ENCODE measurements at places on chromosomes 7 and 10.

DNA sequence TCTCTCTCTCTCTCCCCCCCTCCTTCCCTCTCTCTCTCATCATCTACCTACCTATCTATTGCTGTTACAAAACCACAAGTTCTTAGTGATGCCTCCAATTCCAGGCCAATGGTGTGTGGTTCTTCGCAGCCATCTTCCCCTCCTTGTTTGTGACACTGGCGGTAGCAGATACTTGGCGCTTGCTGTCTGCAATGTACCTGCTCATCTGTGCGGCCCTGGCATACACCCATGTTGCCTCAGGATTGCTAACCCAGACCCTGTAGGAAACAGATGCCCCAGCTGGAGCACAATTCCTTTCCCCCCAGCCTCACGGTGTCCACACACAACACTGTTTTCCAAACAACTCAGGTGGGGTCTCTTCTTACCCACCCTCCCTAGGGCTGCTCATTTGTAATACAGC lies 13.6 kb upstream of the DPYSL4 start:
- H3K4me1 ChIP-seq: no peaks in the 10 kb centered on the region
- H3K36me3 ChIP-seq: no peaks in the 10 kb centered on the region
- no peak for DNase-seq
- H3K27me3 ChIP-seq: peaks cover 30% of the 10 kb centered on the region

DNA sequence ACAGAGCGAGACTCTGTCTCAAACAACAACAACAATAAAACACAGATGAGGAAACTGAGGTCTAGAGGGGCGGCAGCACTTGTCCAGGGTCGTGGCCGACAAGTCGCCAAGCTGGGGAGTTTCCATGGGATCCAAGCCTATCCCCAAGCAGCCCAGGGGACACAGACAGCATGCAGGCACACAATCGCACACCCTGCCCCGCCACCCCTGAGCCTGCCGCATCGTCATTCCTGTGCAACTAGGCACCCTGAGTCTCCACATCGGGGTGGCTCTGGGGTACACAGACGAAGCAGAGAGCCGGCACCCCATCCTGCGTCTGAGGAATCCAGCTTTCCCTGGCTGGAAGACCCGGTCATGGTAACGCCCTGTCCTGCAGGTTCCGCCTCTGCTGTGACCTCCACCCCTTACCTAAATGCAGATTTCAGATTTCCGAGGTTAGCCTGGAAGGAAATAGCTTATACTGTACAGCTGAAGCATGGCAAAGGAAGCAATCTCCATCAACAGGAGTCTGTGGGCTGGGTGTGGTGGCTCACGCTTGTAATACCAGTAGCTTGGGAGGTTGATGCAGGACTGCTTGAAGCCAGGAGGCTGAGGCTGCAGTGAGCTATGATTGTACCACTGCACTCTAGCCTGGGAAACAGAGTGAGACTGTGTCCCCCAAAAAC lies 136.1 kb upstream of the TNRC18 start:
- H3K27ac ChIP-seq: no peak overlapping the region
- DNase-seq: no peak
- no peaks in the 10 kb centered on the region for H3K27me3 ChIP-seq
- no peaks in the 10 kb centered on the region for H3K36me3 ChIP-seq
- H3K4me1 ChIP-seq: peaks cover 58% of the 10 kb centered on the region

DNA sequence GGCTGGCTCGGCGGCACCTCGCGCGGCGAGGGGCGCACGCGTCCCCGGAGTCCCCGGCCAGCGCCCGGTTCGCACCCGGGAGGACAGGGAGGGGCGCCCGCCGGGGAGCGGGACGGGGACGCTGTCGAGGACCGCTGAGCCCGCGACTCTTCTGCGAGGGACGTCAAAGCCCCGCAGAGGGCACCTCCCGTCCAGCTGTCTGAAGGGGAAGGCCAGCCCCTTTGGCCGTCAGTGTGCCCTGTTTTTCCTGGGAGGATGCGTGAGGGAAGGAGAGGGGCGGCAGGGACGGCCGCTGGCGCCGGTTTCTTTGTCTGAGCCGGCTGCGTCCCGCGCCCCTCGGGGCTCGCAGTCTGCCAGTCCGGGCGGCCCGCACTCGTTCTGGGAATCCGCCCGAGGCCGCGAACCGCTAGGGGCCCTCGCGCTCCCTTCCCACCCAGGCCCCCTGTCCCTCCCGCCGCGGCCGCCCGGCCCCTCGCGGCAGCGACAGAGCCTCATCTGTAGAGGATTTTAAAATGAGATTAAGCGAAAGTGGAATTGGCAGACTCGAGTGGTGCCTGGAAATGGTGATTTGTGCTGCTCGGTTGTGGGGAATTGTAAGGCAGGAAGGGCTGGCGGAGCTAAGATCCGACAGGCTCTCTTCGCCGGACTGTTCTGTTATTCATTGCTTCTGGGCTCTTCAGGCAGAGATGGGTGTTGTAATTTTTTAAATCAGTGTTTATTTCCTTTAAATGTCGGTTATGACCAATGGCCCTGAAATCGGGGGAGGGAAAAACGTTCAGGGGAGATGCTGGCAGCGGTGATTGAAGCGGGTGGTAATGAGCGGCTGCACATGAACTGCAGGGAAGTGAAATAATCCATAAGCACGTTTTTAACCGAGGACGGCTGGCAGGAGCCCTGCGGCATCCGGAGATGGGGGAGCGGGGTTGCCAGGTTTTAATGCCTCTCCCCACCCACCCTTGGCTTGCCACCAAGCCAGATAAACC lies 618 bp upstream of the RELN start:
- H3K36me3 ChIP-seq: no peaks in the 10 kb centered on the region
- H3K27me3 ChIP-seq: peaks cover 65% of the 10 kb centered on the region
- no peak for DNase-seq
- H3K4me1 ChIP-seq: peaks cover 10% of the 10 kb centered on the region

GRCh38 chr7:149284343-149284742 lies 22.3 kb downstream of the ZNF783 start:
- H3K36me3 ChIP-seq: no peaks in the 10 kb centered on the region
- peak; percentile 18 for DNase-seq
- peaks cover 10% of the 10 kb centered on the region for H3K4me1 ChIP-seq
- H3K27me3 ChIP-seq: no peaks in the 10 kb centered on the region

- H3K27me3 ChIP-seq: peaks cover 90% of the 10 kb centered on the region
- H3K36me3 ChIP-seq: no peaks in the 10 kb centered on the region
Observed at GRCh38 chr7:128167042-128167701, 73.9 kb upstream of the LEP start.

GRCh38 chr7:77419102-77419501 lies 3.0 kb upstream of the GSAP start:
- no peaks in the 10 kb centered on the region for H3K36me3 ChIP-seq
- no peak overlapping the region for H3K27ac ChIP-seq
- DNase-seq: no peak
- no peak overlapping the region for H3K4me3 ChIP-seq
- no peaks in the 10 kb centered on the region for H3K27me3 ChIP-seq

DNA sequence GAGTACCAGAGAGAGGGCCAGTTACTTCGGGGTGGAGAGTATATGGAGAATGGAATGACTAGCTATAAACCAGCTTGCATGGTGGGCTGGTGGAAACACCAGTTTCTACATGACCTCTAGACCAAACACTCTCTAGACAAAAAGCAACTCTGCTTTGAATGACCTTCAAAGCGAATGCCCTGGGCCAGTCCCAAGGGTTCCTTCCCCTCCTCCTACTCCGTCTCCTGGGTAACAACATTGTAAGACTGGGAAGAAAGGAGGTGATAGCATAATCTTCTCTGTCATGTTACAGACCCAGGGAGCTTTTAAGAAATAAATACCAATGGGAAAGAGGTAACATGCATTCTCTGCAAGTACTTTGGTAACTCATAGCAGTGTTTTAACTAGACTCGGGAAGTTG lies 7.4 kb downstream of the HK1 start:
- DNase-seq: no peak
- no peaks in the 10 kb centered on the region for H3K36me3 ChIP-seq
- no peak overlapping the region for H3K27ac ChIP-seq
- H3K27me3 ChIP-seq: no peaks in the 10 kb centered on the region
- H3K4me1 ChIP-seq: no peaks in the 10 kb centered on the region

DNA sequence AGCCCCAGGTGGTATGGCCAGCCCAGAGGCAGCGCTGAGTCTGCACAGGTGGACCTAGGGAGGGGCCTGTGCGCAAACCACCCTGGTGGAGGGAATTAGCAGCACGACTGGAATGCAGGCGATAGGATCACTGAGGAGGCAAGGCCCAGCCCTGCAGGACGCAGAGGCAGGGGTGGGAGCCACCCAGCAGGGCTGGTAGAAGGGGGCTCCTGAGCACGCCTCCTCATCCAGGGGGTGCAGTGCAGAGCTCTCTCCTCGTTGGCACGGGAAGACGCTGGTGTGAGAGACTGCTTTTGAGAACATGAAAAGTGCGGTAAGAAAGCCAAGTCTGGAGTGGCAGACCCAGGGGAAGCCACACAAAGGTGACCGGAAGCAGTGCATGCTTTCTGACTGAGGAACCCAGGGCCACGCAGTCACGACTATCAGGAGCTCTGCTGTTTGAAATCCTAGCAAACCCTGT lies 6.0 kb downstream of the FXYD4 start:
- H3K27ac ChIP-seq: no peak overlapping the region
- H3K4me3 ChIP-seq: no peak overlapping the region
- H3K36me3 ChIP-seq: no peaks in the 10 kb centered on the region
- DNase-seq: no peak
- no peaks in the 10 kb centered on the region for H3K4me1 ChIP-seq
- no peaks in the 10 kb centered on the region for H3K27me3 ChIP-seq

- no peaks in the 10 kb centered on the region for H3K36me3 ChIP-seq
- no peaks in the 10 kb centered on the region for H3K4me1 ChIP-seq
Observed at GRCh38 chr7:20519645-20520044, 95.8 kb upstream of the ABCB5 start.

- H3K4me3 ChIP-seq: no peak overlapping the region
- no peak overlapping the region for H3K27ac ChIP-seq
- H3K4me1 ChIP-seq: no peaks in the 10 kb centered on the region
Observed at GRCh38 chr10:79608505-79609375, 2.0 kb upstream of the SFTPA1 start.

DNA sequence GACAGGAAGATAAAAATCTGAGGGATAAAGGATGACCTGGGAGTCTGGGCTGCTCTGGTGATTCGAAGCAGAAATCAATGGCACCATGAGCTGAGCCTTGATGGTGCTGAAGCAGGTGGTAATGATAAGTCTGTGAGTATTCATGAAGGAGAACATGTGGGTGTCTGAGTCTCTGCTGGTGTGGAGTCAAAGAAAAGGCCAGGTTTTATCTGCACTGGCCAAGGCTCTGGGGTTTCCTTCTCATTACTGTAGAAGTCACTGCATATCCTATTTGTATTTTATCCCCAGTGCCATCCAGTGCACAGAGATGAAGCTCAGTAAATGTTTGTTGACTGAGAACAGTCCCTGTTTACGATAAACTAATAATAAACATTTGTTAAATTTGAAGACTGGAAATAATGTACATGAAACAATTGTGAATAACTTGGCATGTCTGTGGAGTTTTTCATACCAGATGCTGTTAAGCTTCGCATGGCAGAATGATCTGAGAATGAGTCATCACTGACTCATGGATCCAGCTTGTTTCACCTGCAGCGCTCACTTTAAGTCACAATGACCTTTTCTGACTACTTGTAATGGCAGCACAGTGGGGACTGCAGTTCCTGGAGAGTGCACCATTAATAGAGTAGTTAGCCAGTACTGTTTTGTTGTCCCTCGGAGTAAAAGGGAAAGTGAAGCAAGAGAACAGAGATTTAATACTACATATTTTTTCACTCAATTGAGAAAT lies 538.5 kb downstream of the HTR7 start:
- H3K4me1 ChIP-seq: no peaks in the 10 kb centered on the region
- no peak for DNase-seq
- H3K4me3 ChIP-seq: no peak overlapping the region
- no peak overlapping the region for H3K27ac ChIP-seq
- H3K36me3 ChIP-seq: no peaks in the 10 kb centered on the region

GRCh38 chr10:95545981-95546380 lies 15.2 kb downstream of the SORBS1 start:
- H3K4me1 ChIP-seq: peaks cover 44% of the 10 kb centered on the region
- H3K4me3 ChIP-seq: no peak overlapping the region
- peak overlapping the region; percentile 76 for H3K27ac ChIP-seq
- H3K27me3 ChIP-seq: no peaks in the 10 kb centered on the region

- no peak for DNase-seq
- H3K4me1 ChIP-seq: peaks cover 5% of the 10 kb centered on the region
- H3K36me3 ChIP-seq: no peaks in the 10 kb centered on the region
- no peak overlapping the region for H3K27ac ChIP-seq
Observed at GRCh38 chr7:111029141-111029572, 61.8 kb upstream of the LRRN3 start.

DNA sequence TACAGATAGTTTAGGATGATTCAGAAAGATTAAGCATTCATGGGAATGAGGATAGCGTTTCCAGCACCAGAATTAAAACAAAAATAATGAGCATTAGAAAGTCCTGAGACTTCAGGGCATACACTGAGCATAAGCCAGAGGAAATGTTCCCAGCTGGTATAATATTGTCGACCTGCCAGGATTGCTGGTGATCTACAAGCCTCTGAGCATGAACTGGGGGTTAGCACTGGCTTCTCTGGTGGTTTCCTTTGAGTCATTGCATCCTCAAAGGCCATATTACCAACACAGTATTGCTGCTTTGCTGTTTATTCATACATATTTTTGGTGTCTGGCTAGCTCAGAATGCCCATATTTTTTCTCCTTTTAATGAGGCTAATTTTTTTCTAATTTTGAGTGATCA lies 10.7 kb upstream of the ATRNL1 start:
- H3K27me3 ChIP-seq: no peaks in the 10 kb centered on the region
- H3K36me3 ChIP-seq: no peaks in the 10 kb centered on the region
- H3K4me3 ChIP-seq: no peak overlapping the region
- no peak overlapping the region for H3K27ac ChIP-seq
- no peaks in the 10 kb centered on the region for H3K4me1 ChIP-seq

GRCh38 chr10:6699336-6699735 lies 119.3 kb upstream of the PRKCQ start:
- no peak for DNase-seq
- H3K27ac ChIP-seq: no peak overlapping the region
- no peaks in the 10 kb centered on the region for H3K4me1 ChIP-seq
- H3K4me3 ChIP-seq: no peak overlapping the region

DNA sequence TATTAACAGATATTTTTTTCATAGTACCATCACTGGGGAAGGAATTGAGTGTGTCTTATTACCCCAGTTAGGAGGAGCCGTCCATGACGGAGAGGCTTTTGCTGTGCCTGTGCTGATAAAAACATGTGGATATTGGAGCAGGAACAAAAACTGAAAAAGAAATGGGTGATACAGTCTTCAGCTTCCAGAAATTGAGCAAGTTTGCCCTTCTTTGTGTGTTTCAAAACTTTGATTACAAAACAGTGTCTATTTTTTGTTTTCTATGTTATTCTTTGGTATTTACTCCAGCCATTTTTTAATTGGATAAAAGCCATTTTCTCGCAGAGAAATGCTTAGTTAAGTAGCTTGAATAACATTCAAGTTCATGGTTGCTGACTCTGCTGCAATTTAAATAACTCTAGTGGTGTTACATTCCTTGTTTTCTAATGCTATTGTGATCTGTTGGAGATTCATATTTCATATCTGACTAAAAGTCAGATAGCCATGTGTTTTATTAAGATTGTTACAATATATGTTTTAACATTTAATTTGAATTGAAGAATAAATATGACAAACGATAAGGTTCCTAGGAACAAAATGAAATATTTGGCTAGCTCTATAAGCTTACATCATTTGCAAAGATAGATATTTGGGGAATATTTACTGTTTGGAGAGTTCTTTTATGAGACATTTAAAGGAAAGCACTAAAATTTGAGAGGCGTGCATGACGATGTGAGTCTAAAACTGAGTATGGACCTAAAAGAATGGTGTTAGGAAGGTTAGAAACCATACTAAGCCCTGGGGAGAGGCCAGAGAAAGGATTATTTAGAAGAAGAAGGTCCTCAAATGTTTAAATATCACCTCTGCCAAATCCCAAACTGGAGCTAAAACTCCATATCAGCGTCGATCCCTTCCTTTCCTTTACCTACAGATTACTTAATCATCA lies 747.3 kb upstream of the CELF2 start:
- H3K27me3 ChIP-seq: no peaks in the 10 kb centered on the region
- no peaks in the 10 kb centered on the region for H3K4me1 ChIP-seq
- no peak for DNase-seq
- no peak overlapping the region for H3K4me3 ChIP-seq

Measured in transverse colon (tissue), 4 donors.